NCI-H2081 treated with DMSO at 0.1 percent for 48 hours (cell line): ENCODE measurements at places on chromosomes 3 and 15.

DNA sequence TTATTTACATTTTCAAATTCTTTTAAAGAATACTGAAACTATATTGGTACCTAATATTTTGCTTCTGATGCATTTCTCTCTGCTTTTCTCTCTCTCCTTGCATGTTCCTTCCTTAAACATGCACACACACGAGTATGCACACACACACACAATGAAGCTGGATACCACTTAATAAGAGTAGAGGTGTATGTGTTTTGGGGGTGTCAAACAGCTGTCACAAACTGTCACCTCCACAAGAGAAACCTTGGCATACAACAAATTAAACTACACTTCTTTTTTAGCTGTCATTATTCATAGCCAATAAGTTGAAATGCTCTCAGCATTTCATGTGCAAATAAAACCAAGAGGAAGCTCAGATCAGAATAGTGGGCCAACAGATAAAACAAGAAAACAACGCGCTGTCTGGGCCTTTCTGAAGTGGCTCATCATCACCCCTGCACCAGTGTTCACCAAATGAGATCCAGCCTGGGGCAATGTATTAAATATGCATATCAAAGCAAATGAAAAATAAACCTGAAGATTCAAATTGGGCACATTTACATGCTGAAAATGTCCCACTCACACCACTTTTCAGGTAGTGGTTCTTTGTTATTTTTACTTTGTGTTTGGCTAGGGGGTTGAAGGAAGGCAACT is 9.7 kb downstream of the MEIS2 start:
- DNase-seq, result no peak

- no peak for DNase-seq
Observed at GRCh38 chr15:48426044-48426443, 94.8 kb downstream of the DUT start.

- DNase-seq, result no peak
Observed at GRCh38 chr3:65268426-65268825, 580.6 kb upstream of the ADAMTS9 start.

GRCh38 chr15:49063402-49064280 is 17.4 kb upstream of the SECISBP2L start:
- no peak for DNase-seq

GRCh38 chr3:115930168-115930567 is 306.9 kb downstream of the GAP43 start:
- DNase-seq, result no peak

- DNase-seq, result no peak
Observed at GRCh38 chr3:144923046-144923775, 951.6 kb downstream of the DIPK2A start.

DNA sequence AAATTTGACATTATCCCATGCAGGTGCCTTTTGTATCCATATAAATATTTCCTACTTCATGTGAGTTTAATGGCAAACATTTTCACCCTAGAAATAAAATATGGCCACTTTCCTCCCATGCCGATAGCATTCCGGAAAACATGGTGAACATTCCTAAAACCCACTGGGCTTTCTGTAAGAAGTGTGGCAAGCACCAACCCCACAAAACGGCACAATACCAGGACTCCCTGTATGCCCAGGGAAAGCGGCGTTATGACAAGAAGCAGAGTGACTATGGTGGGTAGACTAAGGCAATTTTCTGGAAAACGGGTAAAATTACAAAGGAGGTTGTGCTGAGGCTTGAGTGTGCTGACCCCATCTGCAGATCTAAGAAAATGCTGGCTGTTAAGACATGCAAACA is 7.6 kb downstream of the ANXA2 start:
- no peak for DNase-seq

- peak; percentile 63 for DNase-seq
Observed at GRCh38 chr15:98311566-98312188, 336.7 kb upstream of the IGF1R start.

DNA sequence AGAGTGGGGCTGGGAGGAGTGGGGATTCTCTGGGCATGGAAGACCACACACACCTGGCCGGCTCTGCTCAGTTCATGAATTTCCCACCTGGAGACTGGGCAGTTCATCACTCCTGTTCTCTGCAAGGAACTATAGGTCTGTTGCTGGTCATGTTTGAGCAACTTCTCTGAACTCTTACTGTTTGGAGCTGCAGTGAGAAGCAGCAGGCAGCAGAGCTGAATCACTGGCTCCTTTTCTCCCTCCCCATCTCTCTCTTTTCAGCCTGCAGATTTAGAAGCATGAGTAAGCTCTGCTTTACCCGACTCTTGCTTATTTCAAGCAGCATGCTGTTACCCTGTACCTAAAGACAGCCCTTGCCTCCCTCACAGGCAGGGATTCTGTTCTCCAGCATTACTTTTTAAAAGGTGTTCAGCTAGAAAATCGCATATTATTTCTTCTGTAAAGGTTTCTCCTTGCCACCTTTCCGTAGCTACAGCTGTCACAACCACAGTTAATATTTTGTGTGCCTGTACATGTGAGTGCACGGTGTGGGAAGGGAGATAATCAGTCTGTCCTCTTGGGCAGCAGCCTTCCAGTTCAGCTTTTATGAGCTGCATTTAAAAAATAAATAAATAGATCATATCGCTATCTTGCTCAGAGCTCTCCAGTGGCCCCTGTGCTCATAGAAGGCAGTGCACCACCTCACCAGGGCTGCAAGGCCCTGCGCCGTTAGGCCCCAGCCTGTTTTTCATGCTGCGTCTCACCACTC is 131.6 kb downstream of the CHCHD6 start:
- DNase-seq, result no peak

DNA sequence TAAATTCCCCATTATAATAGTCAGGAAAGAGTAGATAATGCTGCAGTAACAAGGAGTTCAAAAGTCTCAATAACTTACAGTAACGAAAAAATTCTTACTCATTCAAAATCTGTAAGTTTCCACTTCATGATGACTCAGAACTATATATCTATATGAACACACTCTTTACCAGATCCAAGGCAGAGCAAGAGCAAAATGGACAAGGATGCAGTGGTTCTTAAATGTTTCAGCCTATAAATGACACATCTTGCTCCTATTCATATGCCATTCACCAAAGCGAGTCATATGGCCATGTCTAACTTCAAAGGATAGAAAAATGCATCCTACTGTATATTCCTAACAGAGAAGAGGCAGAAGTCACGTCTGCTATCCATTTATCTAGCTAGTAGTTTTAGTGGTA is 787.7 kb downstream of the NAALADL2 start:
- DNase-seq, result no peak

GRCh38 chr3:9692416-9692815 is 11.2 kb upstream of the CPNE9 start:
- DNase-seq, result no peak

GRCh38 chr3:130834476-130834875 is 59.4 kb upstream of the ATP2C1 start:
- DNase-seq, result no peak

DNA sequence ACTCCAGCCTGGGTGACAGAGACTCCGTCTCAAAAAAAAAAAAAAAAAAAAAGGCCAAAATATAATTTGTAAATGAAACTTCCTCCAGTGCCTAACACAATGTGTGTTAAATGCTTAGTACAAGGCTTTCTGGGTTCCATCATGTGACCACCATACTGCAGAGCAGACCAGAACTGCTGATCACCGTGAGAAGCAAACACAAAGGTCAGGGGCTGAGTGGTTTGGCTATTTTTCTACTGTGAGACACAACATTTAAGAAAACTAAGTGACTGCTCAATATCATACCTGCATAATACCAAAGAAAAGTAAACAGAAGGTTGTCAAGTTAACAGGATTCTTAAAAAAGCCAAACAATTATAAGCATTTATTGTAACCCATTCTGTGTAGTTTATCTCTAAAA is 13.2 kb downstream of the ABCC5 start:
- DNase-seq, result no peak

GRCh38 chr3:176692199-176692965 is 504.9 kb downstream of the TBL1XR1 start:
- no peak for DNase-seq

- no peak for DNase-seq
Observed at GRCh38 chr3:51687431-51688205, 16.6 kb downstream of the TEX264 start.

DNA sequence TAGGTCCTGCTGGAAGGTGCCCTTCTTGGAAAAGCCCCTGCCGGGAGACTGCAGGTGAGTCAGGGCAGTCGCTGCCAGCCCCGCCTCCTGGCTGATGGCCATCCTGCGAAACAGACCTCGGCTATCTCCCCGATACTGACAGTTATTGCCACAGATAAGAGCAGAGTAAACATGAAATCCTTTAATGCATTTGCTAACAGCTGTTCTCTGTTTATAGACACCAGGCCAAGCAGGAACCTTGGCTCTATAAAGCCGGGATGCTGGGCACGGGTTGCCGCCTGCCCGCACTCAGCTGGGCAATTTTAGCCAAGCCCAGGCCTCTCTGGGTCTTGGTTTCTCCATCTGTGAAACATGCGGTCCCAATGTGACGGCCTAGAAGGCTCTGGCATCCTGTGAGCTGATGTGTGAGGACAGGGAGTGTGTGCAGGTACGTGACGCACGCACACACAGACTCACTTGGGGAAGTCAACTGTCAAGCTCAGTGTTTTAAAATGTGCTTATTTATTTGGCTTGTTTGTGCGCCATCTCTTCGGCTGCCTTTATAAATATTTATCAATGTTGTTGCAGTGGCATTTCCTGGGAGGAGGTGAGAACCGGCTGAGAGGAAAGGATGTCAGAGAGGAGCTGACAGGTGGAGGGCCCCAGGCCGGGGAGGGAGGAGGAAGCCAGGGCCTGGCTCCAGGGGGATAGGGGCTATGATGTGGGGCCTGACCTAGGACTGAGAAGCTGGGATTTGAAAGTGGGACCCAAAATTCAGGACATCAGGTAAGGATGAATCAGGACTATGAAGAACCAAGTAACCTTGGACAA is 50.8 kb upstream of the PRR23E start:
- peak; percentile 91 for DNase-seq

DNA sequence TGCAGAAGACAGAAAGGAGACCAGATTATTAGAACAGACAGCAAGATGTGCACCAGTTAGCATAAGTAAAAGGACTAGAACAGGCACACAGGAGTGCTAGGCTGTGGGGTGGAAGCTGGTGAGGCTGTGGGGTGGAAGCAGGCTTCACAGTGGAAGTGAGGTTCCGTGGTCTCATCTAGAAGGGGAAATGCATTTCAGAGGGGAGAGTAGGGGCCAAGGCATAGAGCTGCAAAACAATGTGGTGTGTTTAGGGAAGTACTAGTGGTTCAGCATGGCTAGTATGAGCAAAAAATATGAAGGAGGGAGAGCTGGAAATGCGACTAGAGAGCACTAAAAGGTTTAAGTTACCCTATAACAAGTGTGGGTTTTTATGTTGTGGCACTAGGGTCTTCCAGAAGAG is 6.5 kb downstream of the POPDC2 start:
- no peak for DNase-seq

DNA sequence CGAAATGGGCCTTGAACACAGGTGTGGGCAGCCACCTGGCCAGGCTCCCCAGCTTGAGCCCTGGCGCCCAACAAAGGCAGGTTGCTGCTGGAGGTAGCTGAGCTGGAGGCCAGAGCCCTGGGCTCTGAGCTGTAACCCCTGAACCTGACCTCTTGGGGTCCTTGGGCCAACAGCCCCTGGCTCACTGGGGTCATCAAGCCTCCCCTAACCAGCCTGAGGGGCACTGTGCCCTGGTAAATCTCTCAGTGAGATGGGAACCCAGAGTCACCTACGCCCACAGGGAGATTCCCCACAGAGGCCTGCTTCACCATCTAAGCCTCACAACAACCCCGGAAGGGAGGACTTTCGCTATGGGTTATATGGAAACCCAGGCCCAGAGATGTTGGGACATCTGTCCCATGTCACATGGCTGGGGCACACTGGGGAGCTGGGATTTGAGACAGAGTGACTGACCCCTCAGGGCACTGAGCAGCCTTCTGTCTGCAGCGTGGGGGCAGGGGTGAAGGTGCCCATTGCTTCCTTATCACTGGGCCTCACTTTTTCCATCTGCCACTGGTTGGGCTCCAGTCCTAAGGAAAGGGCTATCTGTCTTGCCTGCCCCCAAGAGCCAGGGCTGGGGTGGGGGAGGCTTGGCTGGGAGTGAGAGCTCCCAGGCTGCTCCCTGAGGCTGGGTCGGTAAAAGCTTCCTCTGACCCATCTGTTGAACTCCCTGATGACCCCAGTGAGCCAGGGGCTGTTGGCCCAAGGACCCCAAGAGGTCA is 59.1 kb downstream of the IQSEC1 start:
- no peak for DNase-seq

DNA sequence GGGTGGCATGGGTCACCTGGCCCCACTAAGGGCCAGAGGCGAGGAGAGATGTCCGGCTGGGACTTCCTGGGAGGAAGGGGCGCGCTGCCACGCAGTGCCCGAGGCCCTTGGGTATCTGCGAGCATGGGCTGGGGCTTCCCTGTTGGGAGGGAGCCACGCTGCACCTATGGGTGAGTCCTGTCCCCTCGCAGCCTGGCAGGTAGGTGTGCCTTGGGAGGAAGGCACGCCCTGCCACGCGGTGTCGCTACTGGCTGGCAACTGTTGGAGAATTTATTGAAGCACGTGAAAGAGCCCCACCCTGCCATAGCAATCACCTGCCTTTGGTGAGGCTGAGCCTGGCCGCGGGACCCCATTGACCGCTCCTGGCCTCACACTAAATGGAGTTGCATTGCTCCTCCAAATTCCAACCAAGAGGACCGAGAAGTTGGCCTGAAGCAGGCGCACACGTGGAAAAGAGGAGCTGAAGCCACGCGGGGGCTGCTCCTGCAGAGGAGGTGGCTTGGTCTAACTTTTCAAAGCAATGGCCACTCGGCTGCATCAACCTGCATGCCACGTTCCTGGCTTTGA is 134.2 kb downstream of the TJP1 start:
- DNase-seq, result no peak

DNA sequence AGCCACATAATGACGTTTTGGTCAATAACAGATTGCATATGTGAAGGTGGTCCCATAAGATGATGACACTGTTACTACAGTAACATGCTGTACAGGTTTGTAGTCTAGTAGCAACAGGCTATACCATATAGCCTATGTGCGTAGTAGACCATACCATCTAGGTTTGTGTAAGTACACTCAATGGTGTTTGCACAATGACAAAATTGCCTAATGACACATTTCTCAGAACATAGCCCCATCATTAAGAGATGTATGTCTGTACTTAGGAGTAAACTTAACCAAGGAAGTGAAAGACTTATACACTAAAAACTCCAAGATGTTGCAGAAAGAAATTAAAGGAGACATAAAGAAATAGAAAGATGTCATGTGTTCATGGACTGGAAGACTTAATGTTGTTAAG is 66.2 kb downstream of the RPLP1 start:
- no peak for DNase-seq
